ENCODE measurements at places on chromosomes 12 and 14.

GRCh38 chr14:75411214-75411540 lies 16.6 kb upstream of the JDP2 start:
- no peak for DNase-seq

- no peak for DNase-seq
Measured at GRCh38 chr12:69141074-69141473, 98.3 kb upstream of the CPSF6 start.

GRCh38 chr14:52563120-52563519 lies 10.5 kb downstream of the GPR137C start:
- no peak for DNase-seq

DNA sequence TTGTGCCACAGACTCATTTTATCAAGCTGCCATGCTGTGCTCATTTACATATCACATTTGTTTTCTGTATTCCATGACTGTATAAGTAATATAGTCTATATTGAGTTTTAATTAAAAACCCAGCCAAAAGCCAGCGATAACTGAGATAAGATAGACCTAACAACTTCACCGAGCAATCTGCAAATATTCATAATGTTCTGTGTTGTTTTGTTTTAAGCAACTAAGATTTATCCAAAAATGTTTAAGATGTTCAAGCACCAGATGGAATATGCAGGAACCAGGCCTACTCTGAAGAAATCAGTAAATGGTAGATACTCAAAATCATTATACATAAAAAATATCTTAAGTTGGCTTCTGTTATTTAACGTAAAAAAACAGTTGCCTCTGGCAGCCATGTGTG lies 295.3 kb downstream of the ITPR2 start:
- DNase-seq: no peak

DNA sequence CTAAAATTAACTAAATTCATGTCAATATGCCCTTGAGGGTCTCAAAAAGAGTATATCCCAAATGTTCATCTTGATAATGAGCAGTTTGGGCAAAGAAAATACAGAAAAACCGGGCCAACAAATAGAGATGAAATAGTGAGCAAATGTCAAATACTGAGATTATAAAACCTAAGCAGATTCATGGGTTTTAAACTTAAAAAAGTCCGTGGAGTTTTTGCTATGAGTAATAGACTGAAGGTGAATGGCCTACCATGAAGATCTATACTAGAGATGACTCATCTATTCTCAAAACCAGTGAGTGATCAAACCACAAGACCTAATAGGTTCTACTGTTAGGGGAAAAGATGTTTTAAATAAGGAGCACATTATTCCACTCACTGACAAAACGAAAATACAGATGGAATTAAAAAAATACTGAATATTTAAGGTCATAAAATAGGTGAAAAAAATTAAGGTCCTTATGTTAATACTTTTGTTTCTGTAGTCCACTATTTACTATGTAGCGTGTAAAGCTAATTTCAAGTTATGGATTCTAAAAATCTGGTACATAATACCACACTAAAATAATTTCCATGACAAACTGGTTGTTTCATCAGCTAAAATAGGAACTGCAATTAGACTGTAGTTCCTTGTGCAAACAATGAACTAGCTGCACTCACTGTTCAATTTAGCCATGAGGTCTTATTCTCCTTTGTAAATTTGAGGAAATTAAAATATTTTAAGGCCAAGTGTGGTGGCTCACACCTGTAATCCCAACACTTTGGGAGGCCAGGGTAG lies 5.0 kb downstream of the HNRNPC start:
- DNase-seq: no peak

DNA sequence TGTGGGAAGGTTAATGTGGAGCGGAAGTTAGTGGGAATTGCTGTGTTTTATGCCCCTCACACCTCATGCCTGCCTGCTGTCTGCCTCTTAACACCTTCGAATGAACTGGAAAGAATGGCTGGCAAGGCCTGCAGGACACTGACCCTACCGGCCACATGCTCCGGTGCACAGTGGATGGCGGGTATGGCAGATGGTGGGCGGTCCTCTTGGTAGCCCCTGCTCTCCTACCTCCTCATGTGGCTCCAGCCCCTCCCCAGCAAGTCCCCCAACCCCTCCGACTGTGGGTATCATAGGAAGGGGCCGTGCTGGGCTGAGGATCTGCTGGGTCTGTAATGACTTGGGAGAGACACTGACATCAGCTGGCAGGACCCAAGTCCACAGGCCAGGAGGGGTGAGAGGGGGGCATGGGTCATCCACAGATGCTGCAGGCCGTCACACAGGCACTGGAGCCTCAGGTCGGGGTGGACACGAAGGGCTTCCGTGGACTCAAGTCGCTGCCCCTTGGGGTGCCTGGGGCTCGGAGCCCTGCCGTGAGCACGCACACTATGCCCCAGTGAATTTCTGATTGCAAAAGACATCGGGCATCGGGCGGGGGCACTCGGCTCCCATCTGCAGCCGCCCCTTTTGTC lies 77.4 kb downstream of the KIF26A start:
- DNase-seq: no peak

GRCh38 chr12:2498964-2499500 lies 295.7 kb upstream of the FKBP4 start:
- DNase-seq: no peak

DNA sequence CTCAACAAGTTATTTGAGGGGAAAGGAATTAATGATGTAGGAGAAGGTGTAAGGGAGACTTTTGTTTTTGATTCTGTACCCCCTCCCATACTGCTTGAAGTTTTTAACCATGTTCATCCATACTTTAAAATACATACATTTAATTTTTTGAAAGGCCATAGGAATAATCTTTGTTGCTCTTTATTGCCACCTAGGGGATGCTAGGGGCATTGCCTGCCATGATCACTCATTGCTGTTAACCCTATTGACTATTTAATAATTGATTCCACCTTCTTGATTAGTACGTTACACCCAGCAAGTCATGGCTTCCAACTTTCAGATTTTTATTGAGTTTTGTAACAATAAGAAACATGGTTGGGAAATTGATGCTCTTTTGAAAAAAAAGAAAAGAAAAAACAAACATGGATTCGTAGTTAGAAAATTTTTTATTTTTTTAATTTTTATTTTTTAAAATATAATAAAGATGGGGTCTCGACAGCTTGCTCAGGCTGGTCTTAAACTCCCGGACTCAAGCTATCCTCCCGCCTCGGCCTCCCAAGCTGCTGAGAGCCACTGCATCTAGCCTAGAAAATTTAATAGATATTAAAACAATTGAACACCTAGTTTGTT lies 8.5 kb upstream of the PRKAB1 start:
- DNase-seq: no peak

Data from NT2/D1 (cell line).